ENCODE measurements at places on chromosomes 11 and 22.

- DNase-seq: no peak
Observed at GRCh38 chr11:132864811-132865576, 667.3 kb downstream of the OPCML start.

DNA sequence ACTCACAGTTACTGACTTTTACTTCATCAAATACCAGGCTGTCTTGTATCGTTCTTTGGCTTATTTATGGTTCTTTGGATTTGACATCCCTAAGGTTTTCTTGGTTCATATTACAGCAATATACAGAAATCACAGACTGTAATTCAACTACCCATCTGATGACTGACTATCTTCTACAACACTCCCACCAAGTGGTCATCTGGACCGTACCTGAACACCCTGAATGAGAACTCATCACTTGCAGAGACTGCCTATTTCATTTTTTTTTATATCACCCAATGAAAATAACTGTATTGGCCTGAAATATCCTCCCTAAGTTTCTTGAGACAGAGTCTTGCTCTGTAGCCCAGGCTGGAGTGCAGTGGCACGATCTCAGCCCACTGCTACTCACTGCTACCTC is 9.5 kb upstream of the UPB1 start:
- peak; percentile 41 for DNase-seq

GRCh38 chr11:27088353-27088752 is 47.7 kb downstream of the BBOX1 start:
- no peak for DNase-seq

GRCh38 chr11:28858076-28858475 is 749.9 kb downstream of the METTL15 start:
- DNase-seq: no peak

GRCh38 chr22:50162391-50162956 is 8.1 kb upstream of the PANX2 start:
- DNase-seq: no peak

- no peak for DNase-seq
Observed at GRCh38 chr11:121533601-121534000, 80.8 kb upstream of the SORL1-AS1 start.

DNA sequence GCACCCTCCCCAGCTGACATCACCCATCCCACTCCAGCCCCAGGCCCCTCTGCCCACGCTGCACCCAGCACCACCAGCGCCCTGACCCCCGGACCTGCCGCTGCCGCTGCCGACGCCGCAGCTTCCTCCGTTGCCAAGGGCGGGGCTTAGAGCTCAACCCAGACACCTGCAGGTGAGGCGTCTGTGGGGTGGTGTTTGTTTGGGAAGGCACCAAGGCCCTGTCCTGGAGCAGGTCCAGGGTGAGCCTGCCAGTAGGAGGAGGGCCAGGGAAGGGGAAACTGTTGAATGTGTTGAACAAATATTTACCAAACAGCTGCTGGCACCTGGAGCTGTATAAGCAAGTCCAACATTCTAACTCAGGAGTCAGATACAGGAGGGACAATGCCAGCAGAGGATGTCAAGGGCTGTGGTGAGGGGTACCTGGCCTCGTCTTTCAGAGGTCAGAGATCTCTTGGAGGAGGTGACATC is 3.1 kb downstream of the VEGFB start:
- no peak for DNase-seq

GRCh38 chr11:61112575-61112974 is 10.3 kb downstream of the CD5 start:
- no peak for DNase-seq

DNA sequence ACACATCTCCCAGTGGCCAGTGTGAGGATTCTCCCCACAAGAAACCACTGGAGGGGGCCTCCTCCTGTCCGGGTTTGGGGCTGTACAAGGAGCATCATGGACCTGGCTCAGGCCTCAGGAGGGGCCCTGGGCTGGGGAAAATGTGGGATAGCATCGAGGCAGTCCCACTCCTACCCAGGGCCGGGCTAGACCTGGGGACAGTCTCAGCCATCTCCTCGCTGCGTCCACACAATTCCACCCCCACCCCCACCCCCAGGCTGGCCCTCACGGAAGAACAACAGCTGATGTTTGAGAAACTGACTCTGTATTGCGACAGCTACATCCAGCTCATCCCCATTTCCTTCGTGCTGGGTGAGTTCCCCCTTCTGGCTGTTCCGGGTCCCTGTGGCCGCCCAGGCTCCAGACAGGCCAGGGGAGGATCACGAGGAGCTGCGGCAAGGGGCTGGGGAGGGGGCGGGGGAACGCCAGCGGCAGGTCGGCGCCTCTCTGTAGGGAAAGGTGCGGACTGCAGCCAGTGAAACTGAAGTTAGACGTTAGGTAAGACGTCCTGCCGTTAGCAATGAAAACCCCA is 4.8 kb downstream of the BEST1 start:
- DNase-seq: peak; percentile 72

DNA sequence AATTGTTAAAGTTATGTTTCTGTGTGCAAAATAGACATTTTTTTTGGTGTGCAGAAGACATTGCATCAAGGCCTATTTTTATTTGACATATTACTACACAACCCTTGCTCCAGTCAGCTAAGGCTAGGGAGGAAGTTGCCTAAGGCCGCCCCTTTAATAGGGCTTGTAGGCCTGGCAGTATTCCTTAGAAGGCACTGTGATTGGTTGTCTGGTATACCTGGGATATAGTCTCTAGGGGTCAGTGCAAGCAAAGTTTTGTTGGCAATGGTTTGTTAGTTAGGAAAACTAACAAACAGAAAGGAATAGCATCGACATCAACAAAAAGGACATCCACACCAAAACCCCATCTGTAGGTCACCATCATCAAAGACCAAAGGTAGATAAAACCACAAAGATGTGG is 16.9 kb downstream of the CCDC15 start:
- DNase-seq: no peak

GRCh38 chr22:48555606-48556005 is 1272.1 kb downstream of the BRD1 start:
- no peak for DNase-seq

- no peak for DNase-seq
Observed at GRCh38 chr11:117457031-117457785, 129.6 kb downstream of the CEP164 start.

DNA sequence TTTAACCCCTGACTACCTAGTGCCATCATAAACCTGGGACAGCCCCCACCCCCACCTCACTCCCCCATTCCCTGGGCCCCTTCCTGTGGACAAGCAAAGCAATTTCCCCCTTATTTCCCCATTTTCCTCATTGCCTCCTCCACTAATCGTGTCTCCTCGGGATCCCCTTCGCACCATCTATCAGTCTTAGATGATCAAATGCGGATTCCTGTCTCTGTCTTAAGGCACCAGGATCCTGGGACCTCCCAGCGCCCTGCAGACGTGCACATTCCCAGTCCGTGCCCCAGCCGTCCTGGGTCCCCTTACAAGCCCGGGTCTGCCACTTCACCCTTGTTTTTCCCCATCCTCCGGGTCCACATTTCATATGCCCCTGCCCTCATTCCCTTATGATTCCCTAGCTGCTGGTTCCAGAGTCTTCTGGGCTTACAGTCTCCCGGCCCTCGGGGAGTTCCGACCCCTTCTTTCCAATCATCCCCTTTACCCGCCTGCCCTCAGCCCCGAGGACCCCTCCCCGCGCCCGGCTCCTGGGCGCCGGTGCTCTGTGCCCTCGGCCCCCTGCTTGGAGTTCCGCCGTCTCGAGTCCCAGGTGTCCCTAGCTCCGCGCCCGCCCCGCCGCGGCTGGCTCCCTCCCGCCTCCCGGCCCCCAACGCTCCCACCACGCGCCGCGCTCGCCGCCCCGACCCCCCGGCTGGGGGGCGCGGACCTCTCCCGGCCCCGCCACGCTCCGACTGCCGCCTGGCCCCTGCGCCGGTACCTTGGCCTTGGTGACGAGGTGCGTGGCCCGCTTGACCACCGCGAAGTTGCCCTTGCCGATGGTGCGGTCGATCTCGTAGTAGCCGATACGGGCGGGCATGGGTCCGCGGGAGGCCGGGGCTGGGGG is 599 bp downstream of the SIK3 start:
- DNase-seq: peak; percentile 24

DNA sequence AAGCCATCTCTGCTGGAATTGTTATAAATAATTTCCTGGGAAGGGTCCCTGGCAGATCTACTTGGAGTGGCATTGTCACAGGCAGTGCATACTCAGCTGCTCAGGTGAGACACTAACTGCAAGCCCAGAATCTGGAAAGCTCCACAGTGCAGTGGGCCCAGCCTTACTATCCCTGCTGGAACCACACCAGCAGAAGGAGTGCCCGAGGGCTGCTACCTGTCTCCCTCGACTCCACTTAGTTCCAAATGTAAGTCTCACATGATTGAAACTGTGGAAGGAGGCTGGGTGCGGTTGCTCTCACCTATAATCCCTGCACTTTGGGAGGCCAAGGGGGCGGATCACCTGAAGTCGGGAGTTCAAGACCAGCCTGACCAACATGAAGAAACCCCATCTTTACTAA is 14.3 kb upstream of the SYVN1 start:
- DNase-seq: no peak

GRCh38 chr11:68016161-68016903 is 6.2 kb downstream of the ALDH3B1 start:
- DNase-seq: no peak

DNA sequence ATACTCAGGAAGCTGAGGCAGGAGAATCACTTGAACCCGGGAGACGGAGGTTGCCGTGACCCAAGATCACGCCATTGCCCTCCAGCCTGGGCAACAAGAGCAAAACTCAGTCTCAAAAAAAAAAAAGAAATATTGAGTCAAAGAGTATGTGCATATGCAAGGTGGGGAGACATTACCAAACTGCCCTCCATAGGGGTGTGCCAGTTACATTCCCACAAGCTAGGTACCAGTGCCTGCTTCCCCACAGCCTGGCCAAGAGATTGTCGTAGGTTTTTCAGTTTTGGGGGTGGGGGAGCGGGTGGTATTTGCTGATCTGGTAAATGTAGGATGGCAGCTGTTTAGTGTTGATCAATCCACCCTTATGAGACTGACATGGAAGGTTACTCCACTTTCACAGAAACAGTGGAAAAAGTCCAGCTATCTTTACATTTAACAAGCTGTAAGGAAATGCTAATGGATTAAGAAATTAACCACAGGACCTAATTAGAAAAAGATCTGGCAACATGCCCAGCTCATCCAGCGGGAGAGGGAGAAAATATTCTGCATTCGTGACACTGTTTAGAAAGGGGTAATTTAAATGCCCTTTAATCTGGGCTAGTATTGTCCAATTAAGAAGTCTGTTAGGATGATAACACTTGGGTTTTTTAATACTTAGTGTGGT is 89.4 kb downstream of the PACS1 start:
- DNase-seq: no peak

- DNase-seq: no peak
Observed at GRCh38 chr22:35140879-35141745, 75.2 kb downstream of the ISX start.

DNA sequence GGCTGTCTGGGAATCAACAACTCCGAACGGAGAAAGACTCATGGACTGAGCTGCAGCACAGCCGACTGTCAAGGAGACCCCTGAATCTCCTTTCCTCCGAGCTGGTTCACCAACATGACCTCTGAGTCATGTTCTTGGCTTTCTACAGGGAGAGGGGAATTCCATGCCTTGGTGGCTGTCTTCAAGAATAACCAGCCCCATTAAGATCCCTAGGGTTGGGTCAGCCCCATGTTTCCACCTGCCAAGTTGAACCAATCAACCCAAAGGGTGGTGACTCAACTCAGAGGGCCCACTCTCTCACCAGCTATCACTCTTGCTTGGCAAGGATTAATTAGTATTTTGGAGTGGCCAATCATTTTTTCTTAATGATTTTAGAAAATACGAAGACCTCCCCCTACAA is 28.3 kb upstream of the IGSF22 start:
- DNase-seq: no peak

GRCh38 chr11:5007561-5007960 is 12.9 kb downstream of the OR51L1 start:
- no peak for DNase-seq

DNA sequence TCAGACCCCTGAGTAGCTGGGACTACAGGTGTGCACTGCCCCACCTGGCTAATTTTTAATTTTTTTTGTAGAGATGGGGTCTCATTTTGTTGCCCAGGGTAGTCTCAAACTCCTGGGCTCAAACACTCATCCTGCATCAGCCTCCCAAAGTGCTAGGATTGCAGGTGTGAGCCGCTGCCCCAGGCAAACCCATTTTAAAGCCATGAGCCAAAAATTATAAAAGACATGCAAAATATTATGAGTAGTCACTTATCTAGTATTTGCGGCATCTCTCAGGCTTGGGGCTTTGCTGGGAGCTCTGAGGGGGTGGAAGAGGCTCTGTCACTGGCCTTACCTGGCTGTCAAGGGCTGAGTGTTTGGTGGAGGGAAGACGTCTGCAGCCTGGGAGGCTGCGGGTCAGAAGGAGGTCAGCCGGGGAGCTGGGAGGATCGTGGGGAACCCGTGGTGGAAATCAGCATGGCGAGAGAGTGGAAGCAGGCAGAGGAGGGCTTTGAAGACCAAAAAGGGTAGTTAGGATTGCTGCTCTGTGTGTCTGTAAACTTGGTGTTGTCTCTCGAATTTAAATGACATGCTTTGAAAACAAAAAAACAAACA is 69.1 kb upstream of the PARVG start:
- DNase-seq: no peak

DNA sequence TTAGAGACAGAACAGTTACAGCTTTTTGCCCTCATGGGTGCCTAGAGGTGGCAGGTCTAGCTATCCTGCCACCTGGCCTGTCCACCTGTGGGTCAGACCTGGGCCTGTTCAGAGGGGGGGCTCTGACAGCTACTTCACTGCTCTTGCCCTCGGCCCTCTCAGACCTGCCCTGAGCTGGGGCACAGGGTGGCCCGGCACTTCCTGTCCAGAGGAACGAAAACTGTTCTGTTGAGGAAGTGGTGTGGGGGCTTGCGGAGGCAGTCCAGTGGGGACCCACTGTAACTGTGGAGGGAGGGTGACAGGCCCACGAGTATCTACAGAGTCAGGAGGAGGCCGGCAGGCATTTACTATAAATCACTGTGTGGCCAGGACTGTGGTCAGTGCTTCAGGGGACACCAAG is 16.2 kb downstream of the TESMIN start:
- no peak for DNase-seq

- DNase-seq: no peak
Observed at GRCh38 chr11:12900496-12900895, 108.6 kb upstream of the RASSF10 start.

GRCh38 chr22:26548984-26549383 is 36.7 kb upstream of the TFIP11 start:
- DNase-seq: no peak

- no peak for DNase-seq
Observed at GRCh38 chr11:74182635-74183034, 11.5 kb downstream of the PPME1 start.

DNA sequence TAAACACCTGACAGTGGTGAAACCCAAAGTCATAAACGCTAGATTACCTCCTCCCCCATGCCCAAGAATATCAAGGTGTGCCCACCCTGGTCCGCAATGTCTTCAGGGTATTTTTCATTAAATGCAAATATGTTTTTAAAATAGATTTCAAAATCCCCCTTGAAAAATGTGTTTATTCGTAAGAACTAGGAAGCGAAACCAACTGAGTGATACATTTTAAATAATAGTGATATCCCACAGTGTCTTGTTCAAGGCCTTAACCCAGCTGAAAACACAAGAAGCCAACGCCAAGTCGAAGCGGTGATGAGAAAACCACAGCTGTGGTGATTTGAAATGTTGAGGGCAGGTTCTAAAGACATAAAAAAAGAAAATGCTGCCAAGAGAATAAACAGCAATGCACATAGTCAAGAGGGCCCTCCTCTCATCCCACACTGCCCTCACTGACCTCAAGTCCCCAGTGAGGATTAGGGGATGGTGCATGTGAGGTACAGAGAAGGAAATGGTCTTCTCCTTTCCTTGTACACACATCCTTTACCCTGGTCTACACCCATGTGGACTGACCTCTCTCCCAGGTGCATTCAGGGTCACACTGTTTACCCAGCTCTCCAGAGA is 25.5 kb downstream of the KCNJ1 start:
- DNase-seq: peak; percentile 21

- DNase-seq: no peak
Observed at GRCh38 chr11:1470681-1471611, 15.6 kb downstream of the MOB2 start.

Data from CD4-positive, alpha-beta T cell treated with Interleukin-1 beta for 1 hour (primary cell).